ENCODE measurements at places on chromosomes 5 and 9.
A peak's percentile ranks its signal among the peaks of the same experiment; 100 is the strongest.

GRCh38 chr5:146243247-146243646, 39.8 kb downstream of the RBM27 start:
- DNase-seq, result no peak
- no peaks in the 10 kb centered on the region for H3K4me1 ChIP-seq
- no peaks in the 10 kb centered on the region for H3K27me3 ChIP-seq
- no peak overlapping the region for H3K27ac ChIP-seq
- H3K4me3 ChIP-seq, result no peak overlapping the region

GRCh38 chr5:168608386-168608785, 29.2 kb upstream of the PANK3 start:
- no peaks in the 10 kb centered on the region for H3K36me3 ChIP-seq
- no peaks in the 10 kb centered on the region for H3K27me3 ChIP-seq
- H3K4me3 ChIP-seq, result no peak overlapping the region
- H3K4me1 ChIP-seq, result no peaks in the 10 kb centered on the region

DNA sequence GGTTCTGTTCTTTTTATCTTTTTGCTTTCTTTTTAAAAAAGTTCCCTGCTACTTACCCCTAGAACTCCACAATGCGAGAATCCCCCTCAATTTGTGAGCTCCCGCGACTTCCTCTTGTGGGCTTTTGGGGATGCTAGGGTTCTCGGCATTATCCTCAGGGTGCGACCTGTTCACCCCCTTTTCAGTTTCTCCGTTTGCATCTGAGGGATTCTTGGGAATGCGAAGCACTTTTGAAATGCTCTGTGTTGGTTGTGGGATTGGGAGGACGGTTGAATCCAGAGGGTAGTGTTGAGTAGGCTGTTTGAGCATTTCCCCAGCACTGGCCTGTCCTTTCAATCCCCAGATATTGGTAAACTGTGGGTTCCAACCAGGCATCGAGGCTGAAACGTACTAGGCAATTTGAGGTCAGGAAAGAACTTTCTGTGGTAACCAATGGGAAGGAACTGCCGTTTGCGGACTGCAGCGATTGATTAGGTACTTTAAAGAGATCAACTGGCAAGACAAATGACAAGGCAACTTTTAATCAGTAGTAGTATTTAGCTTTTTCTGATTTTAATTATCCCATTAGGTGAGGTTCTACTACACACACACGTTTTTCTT, 415 bp downstream of the XRCC4 start:
- no peak for DNase-seq
- H3K4me3 ChIP-seq, result peak overlapping the region; percentile 84
- no peaks in the 10 kb centered on the region for H3K36me3 ChIP-seq
- H3K4me1 ChIP-seq, result no peaks in the 10 kb centered on the region
- peak overlapping the region; percentile 67 for H3K27ac ChIP-seq

GRCh38 chr5:38642189-38642911, 85.9 kb upstream of the LIFR start:
- no peak overlapping the region for H3K4me3 ChIP-seq
- H3K4me1 ChIP-seq, result no peaks in the 10 kb centered on the region
- no peak for DNase-seq
- no peak overlapping the region for H3K27ac ChIP-seq

- no peak overlapping the region for H3K27ac ChIP-seq
- DNase-seq, result no peak
- H3K27me3 ChIP-seq, result no peaks in the 10 kb centered on the region
- H3K36me3 ChIP-seq, result no peaks in the 10 kb centered on the region
- no peak overlapping the region for H3K4me3 ChIP-seq
- no peaks in the 10 kb centered on the region for H3K4me1 ChIP-seq
Measured at GRCh38 chr9:126020836-126021235, 273.7 kb downstream of the PBX3 start.
